IMR-90 (cell line): ENCODE measurements at places on chromosomes 11 and 22.
A peak's percentile ranks its signal among the peaks of the same experiment; 100 is the strongest.

DNA sequence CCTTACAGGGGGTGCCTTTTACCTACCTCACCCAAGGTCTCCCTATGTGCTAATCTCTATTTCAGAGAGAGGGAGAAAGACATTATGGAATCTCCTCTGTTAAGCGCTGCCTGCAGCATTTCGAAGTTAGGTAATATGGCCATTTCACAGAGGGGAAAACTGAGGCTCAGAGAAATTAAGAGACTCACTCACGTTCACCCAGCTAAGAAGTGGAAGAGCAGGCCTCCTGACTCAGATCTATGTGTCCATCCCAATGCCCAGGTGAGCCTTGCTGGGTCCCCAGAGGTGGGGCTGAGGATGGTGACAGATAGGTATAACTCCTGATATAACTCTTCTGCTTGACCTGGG, 147.0 kb downstream of the FBXO7 start:
- no peak for DNase-seq

DNA sequence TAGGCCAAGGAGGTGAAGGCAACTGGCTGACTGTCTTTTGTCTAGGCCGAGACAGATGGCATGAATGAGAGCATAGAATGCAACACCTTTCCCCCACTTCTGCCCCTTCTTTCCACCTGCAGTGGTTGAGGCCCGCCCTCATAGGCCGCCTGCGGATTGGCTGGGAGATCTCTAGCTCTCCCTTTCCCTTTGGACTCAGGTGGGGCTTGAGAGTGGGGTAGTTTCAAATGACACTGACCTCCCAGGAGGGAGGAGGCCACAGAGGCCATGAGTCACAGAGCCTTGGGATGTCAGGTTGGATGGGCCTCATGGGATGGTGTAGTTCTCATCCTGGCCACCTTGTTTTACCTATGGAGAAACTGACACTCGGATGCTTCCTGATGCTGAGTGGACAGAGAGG, 9.1 kb downstream of the MICAL2 start:
- DNase-seq: no peak

DNA sequence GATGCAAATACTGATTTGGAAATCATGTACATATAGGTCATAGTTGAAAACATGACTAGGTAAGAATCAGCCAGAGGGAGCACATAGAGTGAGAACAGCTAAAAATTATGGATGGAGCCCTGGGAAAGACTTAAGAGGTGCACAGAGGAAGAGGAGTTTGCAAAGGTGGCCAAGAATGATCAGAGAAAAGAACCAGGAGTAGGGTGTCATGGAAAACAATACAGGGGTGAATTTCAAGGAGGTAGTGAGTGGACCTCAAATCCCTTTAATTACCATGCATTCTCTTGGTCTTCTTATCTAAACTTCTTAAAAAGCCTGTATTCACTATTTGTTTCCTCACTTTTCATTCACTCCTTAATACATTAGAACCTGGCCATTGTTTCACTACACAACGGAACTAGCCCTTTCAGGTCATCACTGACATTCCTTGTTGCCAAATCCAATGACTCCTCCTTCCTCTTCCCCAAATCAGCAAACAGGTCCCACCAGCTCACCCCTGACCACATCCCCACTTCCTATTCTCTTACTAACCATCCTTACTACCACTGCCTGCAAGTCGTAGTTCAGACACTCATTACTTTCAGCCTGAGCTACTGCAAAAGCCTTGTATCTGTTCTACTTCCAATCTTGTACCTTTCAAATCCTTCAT, 22.6 kb downstream of the BUD13 start:
- no peak for DNase-seq

DNA sequence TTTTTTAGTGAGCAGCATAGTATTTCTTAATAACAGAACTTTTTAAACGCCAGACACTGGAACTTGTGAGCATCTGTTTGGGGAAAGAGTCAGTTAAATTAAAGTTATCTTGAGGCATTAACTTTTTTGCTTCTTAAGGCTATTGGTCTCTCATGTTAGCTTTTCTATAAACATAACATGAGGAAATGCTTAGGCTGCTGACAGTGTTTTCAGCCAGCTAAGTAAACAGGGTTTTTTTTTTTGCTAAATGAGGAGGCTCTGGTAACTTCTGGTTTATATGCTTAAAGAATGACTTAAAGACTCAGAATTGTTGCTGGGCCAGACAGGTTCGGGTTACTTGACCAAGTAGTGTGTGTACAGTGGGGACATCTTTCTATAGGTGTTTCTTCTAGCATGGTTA, 95.8 kb upstream of the ALKBH3 start:
- peak; percentile 73 for DNase-seq

DNA sequence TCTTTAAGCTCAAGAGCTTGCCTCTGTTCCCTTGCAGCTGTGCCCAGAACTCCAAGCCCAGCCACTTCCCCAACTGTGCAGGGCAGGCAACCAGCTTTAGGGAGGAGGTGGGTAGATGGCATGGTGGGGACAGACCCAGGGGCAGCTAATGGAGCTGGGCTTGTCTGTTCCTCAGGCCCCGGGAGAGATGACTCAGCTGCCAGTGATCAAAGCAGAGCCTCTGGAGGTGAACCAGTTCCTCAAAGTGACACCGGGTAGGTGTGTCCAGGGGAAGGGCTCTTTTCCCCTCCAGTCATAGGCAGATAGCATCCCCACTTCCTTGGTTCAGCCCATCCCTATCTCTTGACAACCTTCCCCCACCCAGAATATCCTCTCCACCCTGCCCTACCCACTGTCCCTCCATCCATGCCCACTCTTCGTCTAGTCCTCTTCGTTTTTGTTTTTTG, 32.4 kb downstream of the CREB3L1 start:
- no peak for DNase-seq

GRCh38 chr11:68939583-68940555, 36.2 kb downstream of the IGHMBP2 start:
- no peak for DNase-seq

- no peak for DNase-seq
Measured at GRCh38 chr11:85299258-85299942, 327.7 kb downstream of the DLG2 start.

DNA sequence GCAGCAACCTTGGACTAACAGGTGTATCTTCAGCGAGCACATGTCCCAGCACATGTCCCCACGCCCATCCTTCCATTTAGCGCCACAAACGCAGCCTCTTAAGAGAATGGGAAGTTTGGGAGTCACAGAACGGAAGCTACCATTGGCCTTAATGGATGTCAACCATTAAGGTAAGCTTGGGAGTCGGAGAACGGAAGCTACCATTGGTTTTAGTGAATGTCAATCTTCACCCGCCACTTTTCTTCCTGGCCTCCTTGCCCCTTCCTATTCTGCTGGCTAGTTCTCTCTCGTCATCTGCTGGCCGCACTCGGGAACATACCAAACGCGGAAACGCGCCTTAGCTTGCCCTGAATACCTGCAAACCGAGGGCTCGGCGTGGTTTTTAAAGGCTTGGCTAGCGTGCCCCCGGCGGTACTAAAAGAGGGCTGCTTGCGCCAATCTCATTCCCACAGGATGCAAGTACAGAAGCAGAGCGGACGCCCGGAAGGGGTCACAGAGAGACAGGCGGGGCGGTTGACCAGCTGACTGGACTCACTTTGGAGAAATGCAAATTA, 24.3 kb downstream of the GLYATL1 start:
- peak; percentile 59 for DNase-seq
